ENCODE measurements at places on chromosomes 1 and 21.

DNA sequence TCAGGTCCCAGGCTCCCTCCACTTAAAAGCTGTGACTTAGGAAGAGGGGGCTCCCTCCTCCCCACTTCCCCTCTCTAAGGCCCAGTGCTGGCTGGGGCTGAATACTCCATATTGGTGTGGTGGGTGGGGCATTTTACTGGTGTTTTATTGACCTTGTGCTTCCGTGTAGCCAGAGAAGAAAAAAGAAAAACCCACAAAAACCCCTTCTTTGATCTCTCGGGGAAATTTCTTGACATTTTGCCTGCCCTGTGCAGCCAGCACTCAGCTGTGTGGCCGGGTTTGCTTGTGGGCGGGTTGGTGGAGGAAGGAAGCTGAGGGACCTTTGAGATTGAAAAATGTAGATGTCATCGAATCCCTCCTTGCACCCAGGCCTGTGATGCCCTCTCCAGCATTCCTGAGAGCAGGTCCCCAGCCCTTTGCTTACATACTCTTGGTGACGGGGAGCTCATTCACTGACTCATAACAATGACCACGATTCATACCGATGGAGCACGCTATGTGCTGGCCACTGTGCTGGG is 24.8 kb downstream of the TNFRSF8 start:
- peak; percentile 62 for DNase-seq

- DNase-seq = no peak
These were observed 311.0 kb downstream of the PTPRU start for GRCh38 chr1:29547300-29547699.

GRCh38 chr21:36918291-36918690 is 48.2 kb downstream of the HLCS start:
- no peak for DNase-seq

- no peak for DNase-seq
These were observed 29.2 kb downstream of the NID1 start for GRCh38 chr1:236035681-236036101.

DNA sequence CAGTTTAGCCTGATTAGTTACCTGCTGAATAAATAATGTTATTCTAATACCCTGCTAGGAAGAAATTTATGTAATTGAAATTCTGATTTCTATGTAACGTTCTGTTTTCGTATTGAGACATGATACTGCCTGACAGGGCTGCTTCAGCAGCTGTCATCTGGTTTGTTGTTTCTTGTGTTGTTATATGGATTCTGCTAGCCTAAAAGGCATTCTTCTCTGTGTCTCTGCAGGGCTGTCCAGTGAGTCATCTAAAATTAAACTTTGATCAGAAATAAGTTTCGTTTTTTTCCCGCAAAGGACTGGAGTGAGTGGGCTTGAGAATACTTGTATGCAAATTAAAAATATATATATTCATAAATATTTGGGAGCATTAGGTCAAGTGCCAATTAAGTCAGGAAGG is 93.0 kb downstream of the DYRK1A start:
- no peak for DNase-seq

- no peak for DNase-seq
These were observed 68.4 kb downstream of the ARHGEF10L start for GRCh38 chr1:17607644-17608581.

DNA sequence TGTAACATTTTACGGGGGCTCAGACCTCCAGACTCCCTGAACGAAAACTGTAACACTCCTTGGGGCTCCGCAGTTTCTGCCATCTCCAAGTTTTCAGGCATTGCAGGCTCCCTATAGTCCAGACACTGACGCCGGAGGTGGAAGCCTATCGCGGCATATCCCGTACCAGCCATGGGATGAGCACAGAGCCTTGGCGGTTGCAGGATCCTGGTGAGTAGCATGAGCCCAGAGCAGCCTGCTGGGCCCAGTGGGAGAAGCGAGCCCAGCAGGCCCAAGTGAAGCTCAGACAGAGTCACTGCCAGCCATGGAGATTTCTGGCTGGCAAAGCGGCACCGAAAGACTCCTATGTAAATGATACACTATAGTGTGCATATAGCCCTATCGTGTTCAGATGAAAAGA is 446.8 kb downstream of the COL11A1 start:
- no peak for DNase-seq

DNA sequence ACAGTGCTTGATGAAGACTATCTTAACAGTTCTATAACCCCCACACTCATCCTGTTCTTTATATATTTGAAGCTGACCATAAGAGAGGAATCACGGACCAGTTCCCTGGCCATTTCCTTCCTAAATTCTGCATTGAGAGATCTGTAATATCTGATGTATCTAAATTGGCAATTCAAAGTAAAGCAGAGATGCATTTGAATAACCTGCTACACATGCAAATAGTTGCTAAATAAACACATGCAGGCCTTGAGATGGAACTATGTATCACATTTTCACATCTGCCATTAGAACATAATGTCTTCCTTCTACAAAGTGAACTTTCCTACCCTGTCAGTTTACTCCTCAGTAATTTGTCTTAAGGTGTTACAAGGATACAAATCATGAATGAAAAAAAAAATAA is 20.4 kb upstream of the PGBD2 start:
- DNase-seq = no peak

GRCh38 chr1:39657402-39657801 is 14.5 kb downstream of the NT5C1A start:
- DNase-seq = no peak

DNA sequence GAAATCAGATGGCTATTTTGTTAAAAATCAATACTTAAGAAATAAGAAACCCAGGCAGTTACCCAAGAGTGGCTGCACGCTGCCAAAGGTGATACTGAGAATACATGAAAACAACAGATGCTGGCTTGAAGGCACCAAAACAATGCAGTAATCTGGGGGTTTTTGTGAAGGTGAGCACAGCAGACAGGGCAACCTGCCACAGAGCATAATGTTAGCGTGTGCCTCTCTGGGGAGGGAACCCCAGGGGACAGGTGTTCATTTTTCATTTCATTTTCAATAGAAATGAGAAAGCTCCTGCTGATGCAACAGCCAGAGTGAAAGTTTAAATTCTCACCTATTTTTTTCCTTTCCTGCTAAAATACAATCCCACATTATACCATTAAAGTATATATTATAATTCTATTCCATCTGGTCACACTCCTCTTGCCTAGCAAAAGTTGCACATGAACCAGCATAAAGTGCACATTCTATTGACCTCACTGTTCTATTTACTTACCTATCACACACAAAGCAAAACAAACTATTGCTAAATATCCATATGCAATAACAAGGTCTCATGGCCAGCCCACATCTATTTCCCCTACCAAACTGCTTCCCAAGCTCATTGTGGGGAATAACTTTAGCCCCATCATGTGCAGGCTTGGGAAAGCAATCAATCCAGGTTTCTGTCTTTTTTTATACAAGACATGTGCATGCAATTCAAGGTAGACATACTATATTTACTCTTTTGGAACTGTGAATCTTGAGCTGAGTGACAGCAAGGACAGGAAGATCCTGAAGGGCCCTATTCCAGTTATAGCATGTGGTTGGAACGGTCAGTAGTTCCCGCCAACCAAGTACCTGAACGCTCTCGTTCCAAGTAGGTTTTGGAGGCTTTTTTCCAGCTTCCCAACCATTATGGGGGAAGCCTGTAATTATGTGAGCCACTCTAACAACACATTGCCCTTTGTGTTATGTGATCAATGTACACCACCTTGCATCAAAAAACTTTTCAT is 173.6 kb downstream of the RERE start:
- no peak for DNase-seq

DNA sequence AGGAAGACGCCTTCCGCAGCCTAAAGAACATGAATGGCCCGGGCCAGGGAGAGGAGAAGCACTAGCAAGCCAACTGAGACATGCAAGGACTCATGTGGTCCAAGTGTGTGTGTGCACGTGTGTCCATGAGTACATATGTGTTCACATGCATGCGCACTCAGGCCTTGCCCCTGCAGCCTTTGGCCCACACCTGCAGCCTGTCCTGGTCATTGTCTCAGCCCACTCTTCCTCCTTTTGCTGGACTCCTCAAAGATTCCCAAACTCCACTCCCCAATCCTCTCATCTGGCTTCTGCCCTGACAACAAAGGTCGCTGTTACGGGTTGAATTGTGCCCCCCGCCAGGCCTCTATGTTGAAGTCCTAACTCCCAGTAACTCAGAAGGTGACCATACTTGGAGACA is 21.9 kb downstream of the CDCA8 start:
- peak; percentile 30 for DNase-seq

- DNase-seq = no peak
These were observed 93.1 kb upstream of the ETS2 start for GRCh38 chr21:38712664-38713063.

DNA sequence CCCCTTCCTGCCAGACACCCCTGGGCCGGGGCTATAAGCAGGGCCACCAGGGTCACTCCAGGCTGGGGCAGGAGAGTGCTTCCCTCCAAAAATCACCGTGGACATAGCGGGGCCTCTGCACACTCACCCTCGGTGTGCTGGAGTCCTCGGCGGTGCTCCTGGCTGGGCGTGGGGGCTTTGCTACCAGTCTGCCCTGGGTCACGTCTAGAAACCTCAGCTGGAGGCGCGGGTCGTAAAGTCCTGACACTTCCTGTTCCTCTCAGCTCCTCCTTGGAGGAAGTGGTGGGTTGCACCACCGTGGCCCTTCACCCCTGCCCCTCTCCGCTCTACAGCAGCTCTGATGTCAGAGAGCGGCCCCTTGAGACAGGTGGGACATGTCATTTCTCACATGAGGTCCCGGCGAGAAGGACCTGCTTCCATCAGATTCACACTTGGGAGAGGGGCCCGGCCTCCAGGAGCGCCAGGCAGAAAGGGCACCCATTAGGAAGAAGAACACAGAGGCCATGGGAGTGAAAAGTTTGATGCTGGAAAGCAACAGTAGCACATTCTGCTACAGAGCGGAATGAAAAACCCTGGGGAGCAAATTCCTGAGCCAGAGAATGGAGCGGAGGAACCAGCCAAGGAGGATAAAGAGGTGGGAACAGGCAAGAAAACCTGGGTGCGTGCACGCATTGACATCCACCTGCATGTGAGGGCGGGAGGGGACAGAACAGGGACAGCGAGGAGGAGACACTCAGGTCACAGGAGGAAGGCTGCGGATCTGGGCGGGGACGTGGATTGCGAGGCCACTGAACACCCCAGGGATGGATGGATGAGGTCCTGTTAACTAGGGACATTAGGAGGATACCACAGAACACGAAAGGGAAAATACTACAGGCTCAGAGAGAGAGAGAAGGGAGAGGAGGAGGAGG is at the start of gene ITGB2:
TSS of gene ITGB2 (minus strand) at position 206 of the 911 bp plus-strand sequence. CDS start 10,117 bp downstream, outside the sequence.
- DNase-seq = no peak

GRCh38 chr1:153532769-153533599 is 2.8 kb downstream of the S100A6 start:
- peak; percentile 95 for DNase-seq

DNA sequence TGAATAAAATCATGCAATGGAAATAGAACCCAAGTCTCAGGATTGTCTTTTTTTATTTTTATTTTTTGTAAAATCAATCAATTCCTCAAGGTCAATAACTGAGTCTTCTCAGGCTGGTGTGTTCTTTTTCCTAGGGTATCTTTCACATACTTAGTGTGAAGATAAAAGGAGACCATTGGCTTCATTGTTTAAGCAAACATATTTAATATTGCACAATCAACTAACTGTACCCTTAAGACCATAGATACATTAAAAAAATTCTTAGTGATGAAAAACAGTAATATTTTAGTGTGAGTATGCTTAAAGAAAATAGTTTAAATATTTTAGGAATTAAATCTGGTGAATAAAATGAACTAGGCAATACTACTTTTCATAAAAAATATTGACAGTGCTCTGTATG is 31.4 kb downstream of the PDE4B start:
- DNase-seq = no peak

- no peak for DNase-seq
These were observed 8.9 kb upstream of the LGALS8 start for GRCh38 chr1:236514703-236515442.

GRCh38 chr1:109996476-109996875 is 11.9 kb downstream of the AHCYL1 start:
- DNase-seq = no peak

DNA sequence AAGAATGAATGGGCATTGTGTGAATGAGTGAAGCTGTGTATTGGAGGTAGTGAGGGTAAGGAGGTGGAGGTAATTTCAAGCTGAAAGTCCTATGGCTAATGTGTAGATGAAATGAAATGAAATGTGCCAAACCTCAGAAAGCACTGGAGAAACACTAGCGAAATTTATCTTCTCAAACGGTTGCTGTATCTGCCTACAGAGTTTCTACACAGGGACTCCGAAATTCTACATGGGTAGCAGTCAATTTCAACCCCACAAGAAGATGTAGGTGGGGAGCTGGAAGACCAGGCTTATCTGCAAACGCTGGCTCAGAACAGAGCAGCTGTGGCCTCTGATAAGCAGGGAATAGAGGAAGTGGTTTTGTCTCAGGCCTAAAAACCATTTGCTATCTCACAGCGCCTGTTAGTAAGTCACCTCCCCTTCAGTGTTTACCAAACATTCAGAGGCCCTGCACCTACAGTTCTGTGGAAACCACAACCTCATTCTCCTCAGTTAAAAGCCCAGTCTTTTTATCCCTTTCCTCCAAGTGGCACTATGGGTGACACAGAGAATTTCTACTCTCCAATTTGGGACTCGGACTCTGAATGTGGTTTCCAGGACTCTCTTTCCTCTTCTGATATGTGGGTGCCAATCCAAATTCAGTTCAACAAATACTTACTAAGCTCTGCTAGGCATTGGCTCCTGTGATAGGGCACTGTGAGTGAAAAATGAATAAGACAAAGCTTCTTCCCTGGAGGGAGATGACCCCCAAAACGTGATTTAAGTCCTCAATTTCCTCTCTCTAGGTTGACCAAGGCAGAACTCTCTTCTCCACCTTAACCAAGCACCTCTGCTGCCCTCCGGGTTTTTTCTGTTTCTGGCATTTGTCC is 17.2 kb upstream of the SLAMF6 start:
- DNase-seq = no peak

Data from posterior vena cava (tissue), 2 donors.